ENCODE measurements at places on chromosomes 7 and 10.

DNA sequence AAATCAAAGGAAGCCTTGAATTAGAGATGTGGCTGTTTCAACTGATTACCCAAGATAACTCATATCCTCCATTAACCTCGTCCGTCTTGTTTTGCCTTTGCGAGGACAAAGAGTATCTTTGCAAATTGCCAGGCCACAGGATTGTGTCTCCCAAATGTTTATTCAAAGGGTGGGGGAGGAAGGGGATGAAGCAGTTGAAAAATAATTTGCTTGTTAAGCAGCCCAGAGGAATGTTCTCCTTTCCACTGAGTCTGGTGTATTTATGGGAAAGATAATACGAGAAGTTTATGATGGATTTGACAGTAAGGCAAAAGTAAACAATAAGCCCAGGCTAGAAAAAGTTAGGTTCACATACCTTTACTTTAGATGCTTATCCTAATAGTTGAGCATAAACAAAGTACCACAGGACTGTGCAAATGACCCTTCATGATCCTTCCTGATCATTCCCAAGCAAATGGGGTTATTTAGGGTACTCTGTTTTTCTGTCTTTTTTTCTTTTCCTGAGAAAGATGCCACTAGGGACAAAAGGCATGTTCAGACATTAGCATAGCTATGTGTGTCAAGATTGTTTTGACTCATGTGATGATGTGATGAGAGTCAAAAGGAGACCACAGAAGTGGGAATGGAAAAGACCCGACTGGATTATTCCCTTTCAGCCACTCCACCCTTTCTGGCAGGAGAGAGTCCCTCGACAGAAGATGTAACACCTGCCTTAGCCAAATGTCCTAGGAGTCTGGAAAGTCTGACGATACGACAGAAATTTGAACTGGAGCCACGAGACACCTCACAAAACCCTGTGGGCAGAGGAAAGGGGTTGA is 243.0 kb upstream of the GLI3 start:
- no peak for DNase-seq

DNA sequence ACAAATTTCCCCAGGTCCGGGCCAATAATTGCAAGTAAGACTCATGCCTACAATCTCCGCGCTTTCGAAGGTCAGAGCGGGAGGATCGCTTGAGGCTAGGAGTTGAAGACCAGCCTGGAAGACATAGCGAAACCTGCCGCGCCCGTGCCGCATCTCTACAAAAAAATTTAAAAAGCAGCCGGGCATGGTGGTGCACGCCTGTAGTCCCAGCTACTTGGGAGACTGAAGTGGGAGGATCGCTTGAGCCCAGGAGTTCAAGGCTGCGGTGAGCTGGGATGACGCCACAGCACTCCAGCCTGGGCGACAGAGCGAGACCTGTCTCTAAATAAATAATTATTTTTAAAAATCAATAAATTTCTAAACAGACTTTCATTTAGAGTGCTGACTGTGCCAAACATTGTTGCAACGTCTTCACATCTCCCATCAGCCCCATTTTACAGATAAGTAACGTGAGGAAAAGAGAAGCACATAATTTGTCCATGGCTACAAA is 494 bp upstream of the CFAP43 start:
- no peak for DNase-seq

DNA sequence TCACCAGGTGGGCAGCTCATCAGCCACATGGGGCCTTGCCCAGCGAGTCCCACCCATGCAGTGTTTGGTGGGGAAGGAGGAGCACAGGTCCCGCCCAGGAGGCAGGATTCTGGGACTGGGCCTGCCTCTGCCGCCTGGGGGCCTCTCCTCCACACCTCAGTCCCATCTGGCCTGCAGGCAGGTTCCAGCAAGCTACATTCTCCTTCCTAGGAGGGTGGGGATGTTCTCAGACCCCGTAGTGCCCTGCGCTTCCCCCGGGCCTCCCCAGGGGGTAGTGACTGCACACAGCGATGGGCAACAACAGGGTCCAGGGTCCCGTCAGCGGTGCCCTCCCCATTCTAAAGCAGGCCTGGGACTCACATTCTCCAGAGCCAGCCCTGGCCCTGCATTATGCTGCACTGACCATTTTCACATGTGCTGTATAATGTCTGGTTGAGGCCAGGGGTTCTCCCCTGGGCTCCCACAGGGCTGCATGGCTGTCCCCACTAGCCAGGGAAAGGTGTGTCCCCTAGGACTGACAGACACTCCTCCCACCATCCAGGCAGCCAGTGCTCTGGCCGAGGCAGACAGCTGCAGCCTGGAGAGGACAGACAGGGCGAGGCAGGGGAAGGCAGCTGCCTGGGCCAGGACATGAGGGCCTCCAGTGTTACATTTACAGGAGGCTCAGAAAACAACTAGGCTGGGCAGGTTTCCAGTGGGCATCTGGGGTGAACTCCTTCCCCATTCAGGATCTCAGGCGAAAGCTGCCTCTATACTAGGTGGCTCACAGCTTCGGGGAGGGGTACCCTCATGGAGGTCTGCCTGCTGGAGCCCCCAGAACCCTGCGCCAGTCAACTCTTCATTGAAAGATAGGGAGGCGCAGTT is 9.3 kb downstream of the RASGEF1A start:
- DNase-seq: no peak

DNA sequence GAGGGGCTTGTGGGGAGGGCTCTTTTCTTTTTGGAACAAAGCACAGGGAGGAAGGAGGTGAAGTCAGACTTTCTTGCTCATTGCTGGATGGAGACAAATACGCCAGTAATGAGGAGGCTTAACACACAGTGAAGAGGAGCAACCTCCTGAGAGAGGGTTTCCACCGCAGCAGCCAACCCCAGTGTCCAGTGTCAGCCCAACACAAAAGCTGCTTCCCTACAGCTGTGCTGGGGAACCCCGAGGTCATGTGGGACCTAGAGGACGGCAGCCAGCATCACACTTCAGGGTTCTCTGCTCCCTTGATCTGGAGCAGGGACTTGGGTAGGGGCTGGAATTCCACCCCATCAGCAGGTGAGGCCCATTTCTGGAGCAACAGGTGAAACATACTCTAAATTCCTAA is 7.7 kb downstream of the BLNK start:
- no peak for DNase-seq

DNA sequence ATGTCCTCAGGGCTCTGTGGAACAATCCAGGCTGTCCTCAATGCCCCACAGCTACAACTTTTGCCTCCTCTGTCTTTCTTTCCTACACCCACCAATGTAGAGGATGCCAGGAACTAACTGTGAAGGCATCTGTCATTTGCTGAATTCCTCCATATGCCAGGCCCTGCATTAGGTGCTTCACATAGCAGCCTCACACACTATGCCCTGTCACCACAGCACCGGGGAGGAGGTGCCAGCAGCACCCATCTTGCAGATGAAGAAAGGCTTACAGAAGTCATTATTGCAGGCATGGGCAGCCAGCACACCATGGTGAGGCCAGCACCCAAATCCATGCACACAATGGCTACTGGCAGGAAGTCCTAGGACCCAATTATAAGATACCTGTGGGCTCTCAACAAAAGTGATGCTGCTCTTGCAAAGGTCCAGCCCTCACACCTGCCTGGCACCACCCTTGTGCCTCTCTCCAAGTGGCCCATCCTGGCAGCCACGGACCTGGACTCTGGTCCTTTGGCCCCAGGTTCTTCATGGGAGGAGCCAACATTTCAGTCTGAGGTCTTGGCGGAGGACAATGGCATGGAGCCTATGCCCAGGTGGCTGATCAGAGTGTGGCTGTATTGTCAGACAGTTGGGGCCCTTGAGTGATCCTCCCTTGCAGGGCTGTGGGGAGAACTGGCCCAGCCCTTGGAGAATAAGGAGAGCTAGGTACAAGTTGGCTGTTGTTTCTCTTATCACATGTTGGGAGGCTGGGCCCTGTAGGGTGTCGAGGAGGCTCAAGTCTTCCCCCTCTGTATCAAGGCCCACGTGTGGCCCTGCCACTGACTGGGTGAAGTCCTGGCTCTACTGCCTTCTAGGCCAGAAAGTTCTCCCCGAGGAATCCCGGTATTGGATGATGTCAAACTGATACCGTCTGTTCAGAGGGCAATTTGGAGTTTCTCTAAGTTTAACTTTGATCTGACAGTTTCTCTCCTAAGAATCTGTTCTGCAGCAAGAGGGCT is 14.4 kb upstream of the MYL7 start:
- DNase-seq: no peak

GRCh38 chr10:7937315-7937945 is 117.1 kb upstream of the GATA3 start:
- DNase-seq: no peak

DNA sequence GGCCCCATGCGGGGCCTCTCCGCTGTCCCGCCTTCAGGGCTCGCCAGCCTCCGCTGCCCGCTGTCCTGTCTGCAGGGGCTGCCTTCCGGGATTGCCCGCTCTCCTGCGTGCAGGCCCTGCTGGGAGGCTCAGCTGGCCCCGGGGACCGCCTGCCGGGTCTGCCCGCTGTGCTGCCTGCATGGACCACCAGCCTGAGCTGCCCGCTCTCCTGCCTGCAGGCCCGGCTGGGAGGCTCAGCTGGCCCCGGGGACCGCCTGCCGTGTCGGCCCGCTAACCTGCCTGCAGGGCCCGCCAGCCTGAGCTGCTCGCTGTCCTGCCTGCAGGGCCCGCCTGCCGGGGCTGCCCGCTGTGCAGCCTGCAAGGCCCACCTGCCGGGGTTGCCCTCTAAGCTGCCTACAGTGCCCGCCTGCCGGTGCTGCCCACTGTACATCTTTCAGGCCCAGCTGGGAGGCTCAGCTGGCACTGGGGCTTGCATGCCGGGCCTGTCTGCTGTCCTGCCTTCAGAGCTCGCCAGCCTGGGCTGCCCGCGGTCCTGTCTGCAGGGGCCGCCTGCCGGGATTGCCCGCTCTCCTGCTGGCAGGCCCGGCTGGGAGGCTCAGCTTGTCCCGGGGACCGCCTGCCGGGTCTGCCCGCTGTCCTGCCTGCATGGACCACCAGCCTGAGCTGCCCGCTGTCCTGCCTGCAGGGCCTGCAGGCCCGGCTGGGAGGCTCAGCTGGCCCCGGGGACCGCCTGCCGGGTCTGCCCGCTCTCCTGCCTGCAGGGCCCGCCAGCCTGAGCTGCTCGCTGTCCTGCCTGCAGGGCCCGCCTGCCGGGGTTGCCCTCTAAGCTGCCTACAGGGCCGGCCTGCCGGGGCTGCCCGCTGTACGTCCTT is 165.1 kb downstream of the GLRX3 start:
- no peak for DNase-seq

All from SJCRH30 (cell line).